ENCODE measurements at places on chromosomes 5 and 9.

DNA sequence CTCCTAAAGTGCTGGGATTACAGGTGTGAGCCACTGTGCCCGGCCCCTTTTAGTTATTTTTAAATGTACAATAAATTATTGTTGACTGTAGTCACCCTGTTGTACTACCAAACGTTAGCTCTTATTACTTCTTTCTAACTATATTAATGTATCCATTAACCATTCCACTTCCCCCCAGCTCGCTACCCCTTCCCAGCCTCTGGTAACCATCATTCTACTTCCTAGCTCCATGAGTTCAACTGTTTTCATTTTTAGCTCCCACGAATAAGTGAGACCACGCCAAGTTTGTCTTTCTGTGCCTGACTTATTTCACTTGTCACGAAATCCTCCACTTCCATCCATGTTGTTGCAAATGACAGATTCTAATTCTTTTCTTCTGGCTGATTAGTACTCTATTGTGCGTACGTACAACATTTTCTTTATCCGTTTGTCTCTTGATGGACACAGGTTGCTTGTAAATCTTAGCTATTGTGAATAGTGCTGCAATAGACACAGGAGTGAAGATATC lies 6.5 kb downstream of the LURAP1L start:
- no peak for DNase-seq

- no peak for DNase-seq
These were observed 7.8 kb downstream of the UIMC1 start for GRCh38 chr5:176998828-176999227.

GRCh38 chr5:150523472-150524350 lies 15.8 kb downstream of the NDST1 start:
- DNase-seq = no peak

GRCh38 chr5:144230806-144231205 lies 60.1 kb downstream of the KCTD16 start:
- no peak for DNase-seq

GRCh38 chr9:91253488-91253887 lies 108.2 kb downstream of the AUH start:
- DNase-seq = no peak

- no peak for DNase-seq
These were observed 4.3 kb downstream of the MGAT4B start for GRCh38 chr5:179802207-179802883.

DNA sequence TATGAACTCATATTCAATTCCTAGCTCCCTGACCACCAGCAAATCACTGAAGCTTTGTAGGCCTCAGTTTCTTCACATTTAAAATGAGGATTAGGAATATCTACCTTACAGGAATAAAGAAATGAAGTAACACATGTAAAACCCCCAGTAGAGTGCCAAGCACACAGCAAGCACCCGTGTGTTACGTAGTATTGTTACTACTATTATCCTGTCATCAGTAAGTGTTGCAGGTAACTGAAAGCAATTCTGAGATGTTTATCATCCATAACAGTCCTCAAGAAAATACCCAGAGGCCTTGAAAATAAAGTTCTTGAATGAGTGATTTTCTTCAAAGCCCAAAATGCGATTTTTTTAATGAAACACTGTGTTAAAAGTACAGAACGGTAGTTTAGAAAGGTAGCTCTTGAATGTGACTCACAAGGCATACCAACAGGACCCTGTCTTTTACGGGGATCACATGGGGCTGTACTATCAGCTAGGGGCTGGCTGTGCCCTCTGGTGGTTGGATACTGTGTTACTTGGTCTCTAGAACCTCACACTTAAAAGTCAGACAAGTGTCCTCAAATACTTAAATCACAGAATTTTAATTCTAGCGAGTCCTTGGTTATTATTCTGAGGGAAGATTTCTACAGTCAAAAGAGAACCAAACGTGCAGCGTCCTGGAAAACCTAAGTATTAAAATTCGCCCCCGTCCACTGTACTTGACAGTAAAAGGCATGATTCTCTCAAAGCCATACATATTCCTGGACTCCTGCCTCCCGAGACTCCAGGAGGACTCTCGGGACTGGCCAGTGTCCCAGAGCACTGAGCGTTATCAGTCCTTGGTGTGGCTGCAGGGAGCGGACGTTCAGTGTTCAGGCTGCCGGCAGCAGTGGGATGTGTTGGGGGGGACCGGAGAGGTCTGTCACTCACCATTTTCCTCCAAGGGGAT lies 725 bp downstream of the NDUFB6 start:
- peak; percentile 75 for DNase-seq

GRCh38 chr5:108607421-108607820 lies 140.3 kb upstream of the FER start:
- no peak for DNase-seq

DNA sequence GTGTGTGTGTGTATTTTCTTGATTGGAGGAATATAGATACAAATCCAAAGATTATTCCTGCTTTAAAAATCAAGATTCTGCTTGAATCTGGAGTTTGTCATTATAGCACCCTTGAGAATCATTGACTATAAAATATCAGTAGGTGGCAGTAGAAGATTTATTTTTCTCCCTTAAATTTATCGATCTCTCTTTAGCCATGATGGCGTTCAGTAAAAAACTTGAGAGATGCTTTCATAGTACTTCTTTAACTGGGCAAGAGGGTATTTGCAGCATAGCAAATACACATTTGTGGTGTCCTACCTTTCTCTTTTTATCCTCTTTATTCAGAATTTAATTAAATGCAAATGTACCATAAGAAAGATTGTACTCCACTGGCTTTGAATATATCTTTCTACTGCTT lies 307.7 kb downstream of the ADGRV1 start:
- no peak for DNase-seq

DNA sequence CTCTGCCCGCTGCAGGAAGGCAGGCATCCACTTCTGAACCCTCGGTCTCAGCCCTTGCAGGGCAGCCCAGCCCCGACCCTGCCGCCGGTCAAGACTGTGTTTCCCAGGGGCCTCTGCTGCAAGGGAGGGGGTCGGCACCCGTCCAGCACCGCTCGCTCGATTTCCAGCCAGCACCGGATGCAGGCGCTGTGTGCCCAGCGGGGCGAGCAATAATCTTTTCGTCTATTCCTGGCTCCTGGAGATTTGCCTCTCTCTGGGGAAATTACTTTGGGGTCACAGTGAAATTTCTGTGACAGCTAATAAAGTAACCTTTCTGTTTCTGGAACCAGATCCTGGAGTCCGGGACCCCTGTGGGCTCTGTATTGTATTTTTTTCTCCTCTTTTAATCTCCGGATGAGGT lies 155.3 kb downstream of the COL23A1 start:
- no peak for DNase-seq

GRCh38 chr5:174533751-174534241 lies 190.6 kb upstream of the MSX2 start:
- no peak for DNase-seq

GRCh38 chr9:7844242-7844641 lies 44.7 kb upstream of the DMAC1 start:
- no peak for DNase-seq

GRCh38 chr9:120937127-120937526 lies 10.5 kb upstream of the TRAF1 start:
- no peak for DNase-seq

GRCh38 chr9:120014796-120015195 lies 565.2 kb downstream of the CDK5RAP2 start:
- DNase-seq = no peak

GRCh38 chr5:164799391-164799790 lies 1294.0 kb downstream of the MAT2B start:
- DNase-seq = no peak

- DNase-seq = peak; percentile 61
These were observed 5.0 kb downstream of the IL3 start for GRCh38 chr5:132065351-132065937.

DNA sequence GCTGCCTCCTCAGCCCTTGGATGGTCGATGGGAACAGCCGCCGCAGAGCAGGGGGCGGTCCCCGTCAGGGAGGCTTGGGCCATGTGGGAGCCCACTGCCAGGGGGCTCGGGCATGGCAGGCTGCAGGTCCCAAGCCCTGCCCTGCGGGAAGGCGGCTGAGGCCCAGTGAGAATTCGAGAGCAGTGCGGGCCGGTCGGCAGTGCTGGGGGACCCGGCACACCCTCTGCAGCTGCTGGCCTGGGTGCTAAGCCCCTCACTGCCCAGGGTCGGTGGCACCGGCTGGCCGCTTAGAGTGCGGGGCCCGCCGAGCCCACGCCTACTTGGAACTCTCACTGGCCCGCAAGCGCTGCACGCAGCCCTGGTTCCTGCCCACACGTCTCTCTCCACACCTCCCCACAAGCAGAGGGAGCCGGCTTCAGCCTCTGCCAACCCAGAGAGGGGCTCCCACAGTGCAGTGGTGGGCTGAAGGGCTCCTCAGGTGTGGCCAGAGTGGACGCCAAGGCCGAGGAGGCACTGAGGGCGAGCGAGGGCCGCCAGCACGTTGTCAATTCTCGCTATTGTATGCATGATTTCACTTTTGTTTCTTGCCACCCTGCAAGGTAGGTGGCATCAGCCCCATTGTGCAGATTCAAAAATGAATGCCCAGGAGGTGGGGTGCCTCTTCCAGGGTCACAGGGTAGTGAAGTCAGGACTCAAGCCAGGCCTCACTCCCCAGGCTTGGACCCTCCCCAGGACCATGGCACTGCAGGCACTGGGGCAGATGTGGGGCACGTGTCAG lies 48.6 kb downstream of the COL15A1 start:
- DNase-seq = no peak

DNA sequence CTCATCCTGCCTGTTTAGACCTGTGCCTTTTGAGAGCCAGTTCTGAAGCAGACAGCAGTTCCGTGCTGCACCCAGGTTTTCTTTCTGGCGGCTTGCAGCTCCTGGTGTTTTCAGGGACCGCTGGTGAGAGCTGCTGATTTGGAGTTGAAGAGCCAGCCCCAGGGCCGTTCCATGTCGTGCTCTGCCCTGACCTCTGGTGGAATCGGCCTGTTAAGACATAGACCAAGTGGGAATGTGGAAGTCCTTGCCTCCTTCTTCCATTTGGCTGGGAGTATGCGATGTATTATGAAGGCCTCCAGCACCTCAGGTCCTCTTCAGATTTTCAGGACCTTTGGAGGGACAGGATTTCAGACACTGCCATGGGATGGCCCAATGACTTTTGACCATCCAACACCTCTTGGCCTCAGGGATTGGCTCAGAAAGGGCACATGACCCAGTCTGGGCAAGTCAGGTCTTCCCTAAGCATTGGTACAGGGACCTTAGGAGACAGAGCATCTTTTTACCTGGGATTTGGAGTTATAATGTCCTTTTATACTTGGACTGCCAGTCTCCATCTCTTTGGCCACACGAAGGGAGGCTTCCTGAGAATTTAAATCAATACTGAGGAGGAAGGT lies 136.1 kb upstream of the CLINT1 start:
- peak; percentile 49 for DNase-seq

DNA sequence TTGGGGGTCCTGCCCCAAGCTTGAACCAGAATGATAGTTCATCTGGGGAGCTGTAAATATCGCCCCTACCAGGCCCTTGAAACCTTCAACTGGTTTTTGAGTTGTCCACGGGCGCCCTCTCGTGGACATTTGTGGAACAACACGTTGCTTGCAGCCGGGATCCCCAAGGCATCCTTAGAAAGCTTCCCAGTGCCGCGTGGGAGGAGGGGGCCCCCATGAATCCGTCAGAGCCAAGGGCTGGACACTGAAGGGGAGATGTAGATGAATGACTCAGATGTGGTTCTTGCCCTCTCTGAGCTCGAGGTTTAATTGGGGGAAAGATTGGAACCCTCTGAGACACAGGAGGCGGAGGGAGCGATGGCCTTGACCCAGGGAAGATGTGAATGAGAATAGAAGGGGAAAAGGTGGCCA lies 31.8 kb upstream of the ORM1 start:
- peak; percentile 72 for DNase-seq

DNA sequence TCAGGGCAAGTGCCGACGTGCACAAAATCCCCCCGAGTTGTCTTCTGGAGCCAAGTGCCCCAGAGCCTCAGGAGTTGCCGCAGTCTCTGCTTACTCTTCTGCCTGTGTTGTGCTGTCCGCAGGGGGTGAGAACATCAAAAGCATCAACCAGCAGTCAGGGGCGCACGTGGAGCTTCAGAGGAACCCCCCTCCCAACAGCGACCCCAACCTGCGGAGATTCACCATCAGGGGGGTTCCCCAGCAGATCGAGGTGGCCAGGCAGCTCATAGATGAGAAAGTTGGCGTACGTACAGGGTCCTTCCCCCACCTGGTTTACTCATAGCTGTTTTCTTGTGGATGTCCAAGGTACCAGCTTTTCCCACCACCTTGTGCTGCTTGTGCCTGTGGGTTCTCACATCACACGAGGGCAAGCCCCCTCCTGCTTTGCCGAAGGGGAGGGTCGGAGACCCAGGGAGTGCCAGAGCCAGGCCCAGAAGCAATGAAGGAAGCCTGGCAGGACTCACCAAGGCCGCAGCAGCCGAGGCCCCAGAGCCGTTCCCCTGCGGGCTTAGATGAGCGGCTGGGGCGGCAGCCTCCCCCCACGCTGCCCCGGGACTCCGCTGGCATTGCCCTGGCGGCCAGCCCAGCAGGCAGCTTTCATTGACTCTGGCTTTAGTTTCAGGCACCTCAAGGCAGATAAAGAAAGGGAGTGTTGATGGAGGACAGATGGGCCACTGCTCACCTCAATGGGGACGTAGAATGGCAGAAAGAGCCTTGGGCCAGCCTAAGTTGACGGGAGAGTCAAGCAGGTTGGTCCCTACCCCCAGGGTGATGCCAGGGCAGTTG lies 33.7 kb upstream of the PRDM12 start:
- DNase-seq = no peak

GRCh38 chr5:88770276-88771257 lies 112.4 kb downstream of the MEF2C start:
- no peak for DNase-seq

GRCh38 chr9:73264631-73265030 lies 113.0 kb downstream of the ANXA1 start:
- no peak for DNase-seq

DNA sequence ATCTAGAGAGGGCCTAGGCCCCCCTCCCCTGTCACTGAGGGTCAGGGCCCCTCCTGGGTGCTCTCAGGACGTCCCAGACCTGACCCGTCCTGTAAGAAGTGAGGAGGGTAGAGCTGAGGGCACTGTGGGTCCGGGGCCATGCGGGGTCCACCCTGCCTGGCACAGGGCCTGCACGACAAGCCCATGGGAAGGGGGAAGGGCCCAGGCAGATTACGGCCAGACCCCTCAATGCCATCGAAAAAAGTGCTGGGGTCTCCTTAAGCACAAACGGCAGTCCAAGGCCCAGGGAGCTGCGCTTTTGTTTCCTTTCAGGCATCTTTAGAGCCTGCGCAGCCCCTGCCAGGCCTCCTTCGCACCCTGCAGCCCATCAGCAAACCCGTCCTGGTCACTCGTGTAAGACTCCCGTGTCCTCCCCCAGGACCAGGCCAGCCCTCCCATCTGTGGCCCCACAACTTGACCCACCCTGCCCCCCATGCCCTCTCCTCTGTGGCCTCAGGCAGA lies 4.4 kb upstream of the EXOC3 start:
- no peak for DNase-seq

- DNase-seq = no peak
These were observed 72.9 kb downstream of the IQGAP2 start for GRCh38 chr5:76475936-76476335.

- DNase-seq = no peak
These were observed 18.6 kb downstream of the SLC36A2 start for GRCh38 chr5:151328734-151329133.

GRCh38 chr9:15867988-15868387 lies 315.1 kb downstream of the CCDC171 start:
- no peak for DNase-seq

GRCh38 chr9:2053883-2054845 lies 39.0 kb downstream of the SMARCA2 start:
- peak; percentile 74 for DNase-seq

- DNase-seq = no peak
These were observed 3.4 kb downstream of the NTMT1 start for GRCh38 chr9:129629251-129629820.

Data from activated naive CD4-positive, alpha-beta T cell treated with Interleukin-2 at 50 U/mL for 16 hours (primary cell).